ENCODE measurements at places on chromosomes 7 and 10. TPM values are rescaled to one million over a fixed set of nuclear protein-coding genes. Genes with fewer than 3 reads are reported as not detected.

The CRYGN gene
- not detected for total RNA-seq

DNA sequence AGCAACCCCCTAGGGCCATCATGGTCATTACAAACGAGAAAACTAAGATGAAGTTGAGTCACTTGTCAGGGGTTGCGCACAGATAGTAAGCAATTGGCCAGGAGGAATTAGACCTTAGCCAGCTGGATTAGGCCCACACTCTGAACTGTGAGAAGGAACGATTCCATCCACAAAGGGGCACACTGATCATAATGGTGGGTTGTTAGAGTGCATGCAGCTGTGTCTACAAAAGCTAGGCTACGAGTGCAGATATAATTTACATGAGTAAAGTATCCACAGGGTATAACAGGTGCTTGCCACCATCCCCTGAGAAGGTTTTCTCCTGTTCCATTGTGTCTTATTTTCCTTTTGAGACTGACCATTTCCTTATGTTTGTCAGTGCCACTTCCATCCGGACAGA, 16.6 kb upstream of the FAM170B start:
- H3K27me3 ChIP-seq: peaks cover 9% of the 10 kb centered on the region
- no peaks in the 10 kb centered on the region for H3K36me3 ChIP-seq
- peaks cover 2% of the 10 kb centered on the region for H3K4me1 ChIP-seq
- DNase-seq: no peak
- no peak overlapping the region for H3K4me3 ChIP-seq

DNA sequence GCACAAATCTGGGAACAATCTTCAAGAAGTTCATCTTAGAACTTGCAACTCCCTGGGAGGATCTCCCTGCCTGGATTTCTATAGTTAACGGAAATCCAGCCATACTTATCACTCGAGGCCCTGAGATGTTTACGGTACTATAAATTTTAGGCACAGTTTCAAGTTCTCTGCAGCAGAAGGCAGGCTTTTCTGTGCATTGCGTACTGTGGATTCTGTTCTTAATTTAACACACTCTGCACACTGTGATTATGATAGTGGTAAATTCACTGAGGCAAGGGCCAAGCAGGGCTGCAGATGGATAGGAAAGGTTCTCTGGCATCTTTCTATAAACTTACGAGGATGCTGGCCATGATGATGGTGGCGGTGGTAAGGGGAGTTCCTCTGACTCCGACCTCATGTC, 10.6 kb downstream of the INHBA start:
- H3K4me1 ChIP-seq: no peaks in the 10 kb centered on the region
- no peak for DNase-seq
- no peak overlapping the region for H3K4me3 ChIP-seq
- peaks cover 5% of the 10 kb centered on the region for H3K27me3 ChIP-seq
- no peaks in the 10 kb centered on the region for H3K36me3 ChIP-seq

DNA sequence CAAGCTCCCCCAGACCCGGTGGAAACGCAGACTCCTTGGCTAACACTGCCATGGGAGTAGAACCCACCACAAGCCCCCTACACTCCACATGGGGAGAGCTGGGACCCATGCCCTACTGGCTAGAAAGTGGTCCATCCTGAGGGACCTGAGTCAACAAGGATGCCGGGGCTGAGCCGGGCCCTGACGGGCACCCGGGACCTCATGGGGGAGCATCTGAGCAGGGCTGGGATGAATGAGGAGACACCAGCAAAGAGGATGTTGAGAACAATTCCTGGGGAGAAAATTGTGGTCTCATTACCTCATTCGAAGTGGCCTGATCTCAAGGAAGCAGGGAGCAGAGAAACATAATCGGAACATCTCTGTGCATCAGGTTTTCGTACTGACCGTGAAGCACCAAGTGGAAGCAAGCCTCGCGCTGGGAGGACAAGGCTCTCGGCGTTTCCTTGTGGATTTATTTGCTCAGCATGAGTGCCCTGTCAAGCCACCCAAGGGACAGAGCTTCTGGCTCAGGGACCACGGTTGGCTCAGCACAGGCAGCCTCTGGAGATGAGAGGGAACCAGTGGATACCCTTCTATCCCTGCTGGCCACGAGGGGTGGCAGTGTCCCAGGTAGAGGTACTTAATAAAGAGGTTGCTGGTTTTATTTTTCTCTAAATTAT, 132.2 kb upstream of the FAM20C start:
- H3K36me3 ChIP-seq: no peaks in the 10 kb centered on the region
- no peak for DNase-seq
- no peaks in the 10 kb centered on the region for H3K4me1 ChIP-seq
- no peak overlapping the region for H3K27ac ChIP-seq
- H3K27me3 ChIP-seq: no peaks in the 10 kb centered on the region
- H3K4me3 ChIP-seq: no peak overlapping the region

- no peak overlapping the region for H3K27ac ChIP-seq
- H3K4me1 ChIP-seq: peaks cover 17% of the 10 kb centered on the region
- peaks cover 2% of the 10 kb centered on the region for H3K27me3 ChIP-seq
- no peak for DNase-seq
- no peak overlapping the region for H3K4me3 ChIP-seq
Measured at GRCh38 chr10:3622845-3623621, 162.0 kb downstream of the KLF6 start.

DNA sequence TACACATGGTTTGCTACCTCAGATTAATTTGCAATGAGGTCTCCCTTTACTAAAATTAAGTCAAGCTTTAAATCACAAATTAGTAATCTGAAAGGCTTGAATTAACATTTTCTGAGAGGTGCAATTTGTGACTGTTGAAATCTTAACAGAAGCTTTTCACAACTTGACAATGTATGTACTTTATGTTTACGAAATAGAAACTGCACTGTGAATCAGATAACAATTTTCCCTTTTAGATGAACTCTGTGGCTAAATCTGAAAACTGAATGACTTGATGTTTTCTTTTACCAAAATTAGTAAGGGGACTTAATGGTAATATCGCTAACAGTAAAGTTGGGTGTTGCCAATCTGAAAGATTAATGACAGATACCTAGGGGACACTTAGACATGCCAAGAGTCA, 197.6 kb downstream of the RAPGEF5 start:
- H3K27me3 ChIP-seq: peaks cover 12% of the 10 kb centered on the region
- H3K27ac ChIP-seq: no peak overlapping the region
- peaks cover 6% of the 10 kb centered on the region for H3K4me1 ChIP-seq
- no peak for DNase-seq
- no peak overlapping the region for H3K4me3 ChIP-seq
- H3K36me3 ChIP-seq: no peaks in the 10 kb centered on the region

DNA sequence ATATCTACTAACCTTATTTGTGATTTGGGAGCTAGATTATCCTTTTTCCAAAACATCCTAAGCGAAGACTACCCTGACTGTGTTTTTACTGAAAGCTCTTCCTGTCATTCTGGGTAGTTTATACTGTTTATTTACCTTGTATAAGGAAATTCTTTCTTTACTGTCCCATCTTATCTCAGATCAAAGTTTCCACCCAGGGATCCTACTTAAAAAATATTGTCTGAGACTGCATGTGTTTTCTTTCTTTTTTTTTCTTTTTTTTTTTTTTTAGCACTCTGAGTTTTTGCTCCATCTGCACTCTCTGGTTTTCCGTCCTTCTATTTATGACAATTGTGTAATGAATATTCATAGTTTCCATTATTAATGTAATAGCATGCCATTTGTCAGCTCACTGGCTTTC, 26.5 kb downstream of the CDK14 start:
- no peaks in the 10 kb centered on the region for H3K36me3 ChIP-seq
- DNase-seq: no peak
- H3K27me3 ChIP-seq: no peaks in the 10 kb centered on the region

GRCh38 chr7:30366606-30367005, 82.2 kb downstream of the ZNRF2 start:
- H3K36me3 ChIP-seq: peaks cover 10% of the 10 kb centered on the region
- H3K27ac ChIP-seq: no peak overlapping the region
- DNase-seq: no peak
- no peaks in the 10 kb centered on the region for H3K4me1 ChIP-seq
- no peak overlapping the region for H3K4me3 ChIP-seq

- no peak overlapping the region for H3K4me3 ChIP-seq
- no peak overlapping the region for H3K27ac ChIP-seq
- DNase-seq: no peak
- H3K36me3 ChIP-seq: peaks cover 36% of the 10 kb centered on the region
- peaks cover 9% of the 10 kb centered on the region for H3K4me1 ChIP-seq
Measured at GRCh38 chr7:24843821-24844434, 86.7 kb upstream of the GSDME start.

Measured in activated CD4-positive, alpha-beta T cell treated with anti-CD3 and anti-CD28 coated beads, Interleukin-2, amount 10 ng/mL, durations not matched to agents 7 days and 5 days (primary cell).